ENCODE measurements at places on chromosomes 1 and 21.

DNA sequence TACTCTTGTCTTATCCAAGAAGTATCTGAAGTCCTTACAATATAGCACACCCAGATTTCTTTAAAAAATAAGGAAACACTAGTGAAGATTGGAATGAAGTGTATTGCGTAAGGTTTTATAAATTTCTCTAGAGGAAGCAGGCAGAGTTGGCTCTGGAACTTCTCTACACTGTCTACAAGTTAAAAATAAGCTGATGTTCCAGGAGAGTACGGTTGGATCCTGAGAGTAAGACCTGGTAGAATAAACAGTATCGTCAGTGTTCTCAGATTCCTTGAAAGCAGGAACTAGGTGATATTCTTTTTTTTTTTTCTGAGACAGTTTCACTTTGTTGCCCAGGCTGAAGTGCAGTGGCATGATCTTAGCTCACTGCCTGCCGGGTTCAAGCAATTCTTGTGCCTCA lies 107.9 kb downstream of the USP25 start:
- no peak for DNase-seq

GRCh38 chr1:1198423-1199140 lies 7.8 kb downstream of the TNFRSF18 start:
- DNase-seq, result no peak

DNA sequence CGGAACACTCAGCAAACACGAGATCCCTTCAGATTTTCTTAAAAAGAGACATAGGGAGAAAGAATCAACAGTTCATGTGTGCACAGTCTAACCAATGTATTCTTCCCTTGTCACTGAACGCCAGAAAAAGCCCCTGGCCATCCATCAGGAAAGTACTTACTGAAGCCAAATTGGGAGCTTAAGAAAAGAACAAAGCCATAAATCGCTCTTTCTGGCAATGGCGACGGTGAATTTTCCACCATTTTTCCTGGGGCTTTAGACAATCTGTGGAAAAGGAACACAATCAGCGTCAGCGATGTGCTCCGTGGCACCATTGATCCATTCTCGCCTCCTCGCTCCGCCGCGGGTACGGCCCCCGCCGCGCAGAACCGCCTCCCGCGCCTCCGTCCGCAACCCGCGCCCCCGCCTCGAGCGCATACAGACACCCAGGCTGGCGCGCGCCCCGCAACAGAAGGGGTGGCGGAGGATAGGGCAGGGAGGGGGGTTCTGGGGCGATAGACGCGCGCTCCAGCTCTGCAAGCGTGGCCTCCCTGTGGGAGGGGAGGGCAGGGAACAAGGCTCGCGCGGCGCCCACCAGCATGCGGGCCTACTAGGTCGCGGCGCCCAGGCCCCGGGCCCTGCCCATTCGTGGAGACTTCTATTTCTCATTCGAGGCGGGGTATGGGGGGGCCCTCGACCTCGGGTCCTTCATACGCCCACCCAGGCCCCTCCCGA lies 440 bp downstream of the PIGP start:
- peak; percentile 80 for DNase-seq

- DNase-seq, result no peak
These were observed 100.2 kb downstream of the DMRTB1 start for GRCh38 chr1:53559391-53559815.

DNA sequence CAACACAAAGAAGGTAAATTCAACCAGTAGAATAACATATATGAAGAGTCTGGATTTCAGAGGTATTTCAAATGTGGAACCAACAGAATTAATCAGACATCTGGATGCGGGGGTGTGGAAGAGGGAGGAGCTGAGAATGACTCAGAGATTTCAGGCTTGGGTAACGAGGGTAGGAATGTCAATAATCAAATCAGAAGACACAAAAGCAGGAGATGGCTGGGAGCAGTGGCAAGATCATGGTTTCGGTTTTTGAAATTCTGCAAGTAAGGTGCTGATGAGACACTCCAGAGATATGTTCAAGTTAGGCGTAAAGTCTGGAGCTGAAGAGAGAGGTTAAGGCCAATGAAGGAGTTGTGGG lies 64.0 kb downstream of the PLPPR5 start:
- DNase-seq, result no peak

GRCh38 chr1:35605867-35606182 lies 32.7 kb downstream of the TFAP2E start:
- no peak for DNase-seq

- DNase-seq, result no peak
These were observed 7.9 kb downstream of the ATP5IF1 start for GRCh38 chr1:28243685-28244311.

- peak; percentile 75 for DNase-seq
These were observed 23.2 kb downstream of the INTS7 start for GRCh38 chr1:212012034-212012740.

GRCh38 chr1:1574721-1575537 lies at the start of gene SSU72:
Gene SSU72 (minus strand): TSS chr1:1574863. CDS start chr1:1574557, 306 bp downstream.
- peak; percentile 88 for DNase-seq

DNA sequence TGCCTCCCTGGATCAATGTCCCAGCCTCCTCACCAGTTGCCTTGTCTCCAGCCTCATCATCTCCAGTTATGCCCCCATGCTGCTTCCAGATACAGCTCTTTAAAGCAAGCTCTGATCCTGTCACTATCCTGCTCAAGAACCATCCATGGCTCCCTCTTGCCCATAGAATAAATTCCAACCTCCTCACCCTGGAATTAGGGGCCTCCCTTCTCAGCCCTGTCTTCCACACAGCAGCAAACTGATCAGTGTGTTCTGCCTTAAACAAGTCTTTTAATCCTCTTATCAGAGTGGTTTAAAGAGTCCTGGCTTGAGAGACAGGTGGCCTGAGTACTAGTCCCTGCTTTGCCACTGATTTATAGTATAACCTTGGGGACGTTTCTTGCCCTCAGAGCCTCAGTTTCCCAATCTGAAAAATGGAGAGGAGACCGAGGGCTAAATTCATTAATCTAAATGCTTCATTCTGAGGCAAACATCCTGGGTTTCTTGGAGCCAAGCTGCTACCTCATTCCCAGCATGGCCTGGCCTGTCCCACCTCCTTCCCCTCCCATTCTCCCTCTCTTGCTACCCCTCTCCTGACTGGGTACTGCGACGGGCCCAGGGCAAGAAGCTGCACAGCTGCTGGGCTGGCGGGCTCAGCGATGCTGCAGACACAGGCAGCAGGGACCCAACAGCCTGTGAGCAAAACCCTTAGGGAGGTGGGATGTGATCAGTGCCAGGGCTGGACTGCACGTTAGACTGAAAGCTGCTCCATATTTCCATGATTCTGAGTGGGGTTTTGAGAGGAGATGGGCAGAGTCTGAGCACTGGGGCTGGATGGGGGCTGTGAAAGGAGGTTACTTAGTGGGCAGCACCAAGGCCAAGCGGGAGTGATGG lies 221.4 kb downstream of the PTPRU start:
- DNase-seq, result no peak

GRCh38 chr1:171855381-171855780 lies 14.1 kb downstream of the DNM3 start:
- no peak for DNase-seq

DNA sequence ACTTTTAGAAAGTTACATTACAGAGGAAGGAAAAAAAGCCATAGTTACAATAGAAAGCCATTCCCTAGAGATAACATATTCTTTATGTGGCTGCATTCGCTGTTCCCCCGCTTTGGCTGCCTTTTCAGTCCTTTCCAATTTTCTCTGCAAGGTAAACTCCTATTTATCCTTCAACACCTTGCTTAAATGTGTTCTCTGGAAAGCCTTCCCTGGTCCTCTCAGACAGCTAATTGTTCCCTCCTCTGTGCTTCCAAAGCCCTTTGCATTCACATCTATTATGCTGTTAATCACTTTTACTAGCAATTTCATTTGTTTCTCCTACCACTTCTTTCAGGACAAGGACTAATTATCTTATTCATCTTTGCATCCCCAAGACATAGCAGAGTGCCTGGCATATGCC lies 1.6 kb downstream of the PHC2 start:
- DNase-seq, result no peak

DNA sequence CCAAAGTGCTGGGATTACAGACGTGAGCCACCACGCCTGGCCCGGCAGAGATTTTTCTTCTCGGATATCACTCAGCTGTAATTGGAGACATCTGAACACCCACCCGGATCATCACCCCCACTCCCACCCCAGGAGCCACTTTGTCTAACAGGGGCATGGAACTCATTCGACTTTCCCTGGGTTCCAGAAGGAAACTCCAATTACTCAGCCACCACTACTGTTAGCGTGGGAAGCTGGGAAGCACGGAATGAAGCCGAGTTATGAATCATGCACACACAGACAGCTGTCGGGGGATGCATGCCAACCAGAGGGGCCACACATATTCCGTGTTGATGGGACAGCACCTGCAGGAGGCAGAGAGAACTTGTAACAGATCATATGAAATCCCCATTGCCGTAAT lies 85.2 kb downstream of the HLCS start:
- DNase-seq, result no peak

- no peak for DNase-seq
These were observed at the start of gene SH2D2A for GRCh38 chr1:156816561-156817328. Gene SH2D2A (minus strand): TSS chr1:156816848. CDS start chr1:156816708, 140 bp downstream.

GRCh38 chr1:38474738-38475623 lies 384.6 kb downstream of the RRAGC start:
- DNase-seq, result no peak

GRCh38 chr1:211326528-211327345 lies at the start of gene TRAF5:
Gene TRAF5 (plus strand): TSS chr1:211326833. CDS start chr1:211353240, 26,407 bp downstream.
- DNase-seq, result peak; percentile 62

DNA sequence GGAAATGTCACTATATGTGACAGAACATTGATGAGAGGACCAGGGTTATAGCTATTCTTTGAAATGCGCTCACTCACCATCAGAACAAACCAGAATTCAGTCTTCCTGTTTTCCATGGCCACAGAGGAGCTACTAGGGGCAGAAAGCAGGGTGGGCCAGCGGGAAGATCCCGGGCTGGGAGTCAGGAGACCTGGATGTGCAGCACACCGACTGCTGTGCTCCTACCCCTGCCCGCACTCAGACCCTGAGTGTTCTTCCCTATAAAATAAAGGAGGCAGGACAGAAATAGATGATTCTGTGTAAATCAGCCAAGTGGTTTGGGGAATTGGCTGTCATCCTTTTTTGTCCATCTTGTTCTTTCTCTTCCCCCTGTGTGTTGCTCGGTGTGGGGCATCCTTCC lies 21.0 kb downstream of the MTARC1 start:
- DNase-seq, result no peak

DNA sequence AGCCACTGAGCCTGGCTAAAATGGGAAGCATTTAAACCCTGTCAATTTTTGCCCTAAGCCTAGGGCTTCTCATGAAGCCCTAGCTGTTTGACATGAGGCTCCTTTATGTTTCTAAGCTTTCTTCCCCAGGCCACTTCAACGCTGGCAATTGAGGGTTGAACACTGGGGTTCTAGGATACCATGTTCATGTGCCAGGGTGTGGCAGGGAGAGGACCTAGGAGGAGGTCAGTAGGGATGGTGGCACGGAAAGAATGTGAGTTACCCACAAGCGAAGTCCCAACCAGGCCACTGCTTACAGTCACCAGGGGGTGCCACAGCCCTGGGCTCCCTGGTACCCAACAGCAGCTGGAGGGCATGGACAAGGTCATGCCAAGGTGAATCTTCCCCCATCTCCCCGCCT lies 90.8 kb upstream of the AJAP1 start:
- DNase-seq, result no peak

DNA sequence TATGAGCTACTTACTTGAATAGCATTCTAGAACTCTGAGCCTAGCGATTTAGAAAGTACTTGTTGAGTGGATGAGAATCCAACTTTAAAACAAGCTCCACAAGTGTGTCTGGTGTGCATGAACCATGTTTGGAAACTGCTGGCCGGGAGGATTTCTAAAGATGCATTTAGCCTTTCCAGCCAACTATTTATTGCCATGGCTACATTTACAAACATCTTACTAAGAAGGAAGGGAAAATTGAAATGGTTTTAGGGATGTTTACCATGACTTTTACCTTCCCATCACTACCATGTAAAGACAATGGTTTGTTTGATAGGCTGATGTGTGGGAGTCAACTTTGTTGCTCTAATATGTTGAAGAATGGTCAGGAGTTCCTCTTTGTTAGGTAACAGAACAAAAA lies 37.7 kb upstream of the ARHGAP29 start:
- DNase-seq, result no peak

GRCh38 chr1:207336559-207337467 lies 15.3 kb downstream of the CD55 start:
- no peak for DNase-seq

- DNase-seq, result no peak
These were observed 42.5 kb downstream of the NPHP4 start for GRCh38 chr1:5949761-5950100.

- no peak for DNase-seq
These were observed 118.2 kb upstream of the PDE4B start for GRCh38 chr1:65674522-65674921.

GRCh38 chr1:162387226-162388082 lies 5.9 kb downstream of the C1orf226 start:
- no peak for DNase-seq

DNA sequence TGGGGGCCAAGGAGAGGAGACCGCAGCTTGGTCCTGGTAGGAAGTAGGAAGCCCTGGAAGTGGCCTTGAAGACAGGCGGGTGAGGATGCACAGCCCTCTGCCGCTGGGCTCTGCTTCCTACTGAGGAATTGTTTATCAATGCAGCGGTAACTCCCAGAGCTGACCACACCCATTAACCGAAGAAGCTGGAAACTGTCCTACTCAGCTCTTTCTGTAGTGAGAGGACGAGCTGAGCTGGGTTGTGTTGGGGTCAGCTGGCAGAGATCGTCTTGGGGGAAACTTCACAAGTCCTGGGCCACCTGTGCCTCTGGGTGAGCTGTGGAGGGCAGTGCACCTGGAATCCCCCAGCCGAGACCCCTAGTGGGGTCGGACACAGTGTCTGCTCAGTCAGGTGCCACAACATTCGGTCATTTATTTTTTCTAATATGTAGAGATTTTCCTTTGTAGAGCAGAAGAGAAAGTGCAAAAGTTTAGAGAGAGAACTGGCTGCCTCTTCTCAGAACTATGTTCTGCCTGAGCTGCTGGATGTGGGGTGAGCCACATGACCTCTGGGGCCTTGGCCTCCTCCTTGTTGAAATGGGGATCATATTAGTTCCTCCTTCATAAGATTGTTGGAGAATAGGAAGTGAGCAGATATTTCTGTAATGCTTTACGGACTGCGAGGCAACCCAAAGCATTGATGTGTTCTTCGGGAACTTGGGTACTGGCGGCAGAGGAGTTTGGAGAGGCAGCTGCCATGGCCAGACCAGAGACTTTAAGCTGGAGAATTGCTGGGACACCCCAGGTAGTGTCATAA lies 3.6 kb downstream of the NECAP2 start:
- no peak for DNase-seq

GRCh38 chr1:210687582-210688279 lies 359.0 kb downstream of the HHAT start:
- DNase-seq, result no peak

- DNase-seq, result peak; percentile 16
These were observed 115.8 kb downstream of the CAPN8 start for GRCh38 chr1:223549740-223550139.

GRCh38 chr1:156781585-156782186 lies 14.4 kb downstream of the PRCC start:
- no peak for DNase-seq

GRCh38 chr1:3689138-3689750 lies 36.9 kb downstream of the TP73 start:
- DNase-seq, result no peak

GRCh38 chr1:21064057-21064456 lies 112.6 kb downstream of the EIF4G3 start:
- no peak for DNase-seq

- no peak for DNase-seq
These were observed 31.3 kb upstream of the SLC30A10 start for GRCh38 chr1:219959540-219960203.

- no peak for DNase-seq
These were observed 691.3 kb upstream of the CXADR start for GRCh38 chr21:16821588-16821987.
